ENCODE measurements at places on chromosomes 7 and 10. TPM values are rescaled to one million over a fixed set of nuclear protein-coding genes. Genes with fewer than 3 reads are reported as not detected.

The CNOT4 gene
- total RNA-seq = 25.0 TPM

- DNase-seq = no peak
Observed at GRCh38 chr7:120334475-120334874, 61.5 kb downstream of the KCND2 start.

- DNase-seq = no peak
Observed at GRCh38 chr10:71423250-71423649, 26.5 kb downstream of the CDH23 start.

The PRPF18 gene
- total RNA-seq = 14.3 TPM

DNA sequence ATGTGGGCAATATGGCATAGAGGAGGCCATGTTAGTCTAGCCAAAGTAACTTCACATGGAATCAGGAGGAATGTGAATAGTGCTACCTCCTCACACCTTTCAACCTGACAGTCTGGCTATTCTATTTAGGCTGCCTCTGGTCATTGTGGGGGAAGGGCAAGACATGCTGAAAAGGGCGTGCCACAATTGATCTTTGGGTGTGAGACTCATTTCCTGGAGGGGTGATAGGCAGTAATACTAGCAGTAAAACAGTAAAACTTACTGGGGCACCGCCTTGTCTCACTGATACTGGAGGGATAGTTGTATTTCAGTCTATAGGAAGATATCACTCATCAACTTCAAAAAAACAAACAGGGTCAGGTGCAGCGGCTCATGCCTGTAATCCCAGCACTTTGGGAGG is 88.7 kb downstream of the TMEM168 start:
- no peak for DNase-seq

The MYH16 gene
- total RNA-seq = not detected

GRCh38 chr7:68030530-68030929 is 1033.9 kb downstream of the TYW1 start:
- no peak for DNase-seq

The SPDYE2B gene
- total RNA-seq = not detected

GRCh38 chr7:36670585-36671431 is 53.5 kb downstream of the AOAH start:
- no peak for DNase-seq
